ENCODE measurements at places on chromosomes 13 and 19.

DNA sequence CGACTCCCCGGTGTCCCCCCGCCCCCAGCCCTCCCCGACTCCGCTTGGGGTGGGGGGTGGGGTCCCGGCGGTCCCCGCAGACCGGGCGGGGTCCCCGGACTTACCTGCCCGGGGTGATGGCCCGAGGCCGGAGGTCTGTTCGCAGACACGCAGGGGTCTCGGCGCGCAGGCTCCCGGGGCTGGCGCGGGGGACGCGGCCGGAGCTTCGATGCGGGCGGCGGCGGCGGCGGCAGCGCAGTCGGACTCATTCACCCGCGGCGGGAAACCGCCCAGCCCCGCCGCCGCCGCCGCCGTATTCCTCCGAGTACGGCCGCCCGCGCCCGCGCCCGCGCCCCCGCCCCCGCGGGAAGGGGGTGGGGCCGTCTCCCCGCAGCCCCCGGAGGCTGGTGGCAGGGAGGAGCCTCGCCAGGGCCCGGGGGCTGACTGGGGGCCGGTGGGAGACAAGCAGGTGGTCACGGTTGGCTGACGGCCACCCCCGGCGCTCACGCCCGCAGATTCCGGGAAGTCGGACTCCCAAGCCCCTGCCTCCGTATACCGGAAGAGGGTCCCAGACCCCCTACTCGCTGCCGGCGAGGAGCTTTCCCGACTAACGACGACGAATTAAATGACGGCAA, at the start of gene C2CD4C:
C2CD4C (minus strand) TSS at position 246 of the 614 bp plus-strand sequence. CDS start 786 bp downstream, outside the sequence.
- no peak for DNase-seq

DNA sequence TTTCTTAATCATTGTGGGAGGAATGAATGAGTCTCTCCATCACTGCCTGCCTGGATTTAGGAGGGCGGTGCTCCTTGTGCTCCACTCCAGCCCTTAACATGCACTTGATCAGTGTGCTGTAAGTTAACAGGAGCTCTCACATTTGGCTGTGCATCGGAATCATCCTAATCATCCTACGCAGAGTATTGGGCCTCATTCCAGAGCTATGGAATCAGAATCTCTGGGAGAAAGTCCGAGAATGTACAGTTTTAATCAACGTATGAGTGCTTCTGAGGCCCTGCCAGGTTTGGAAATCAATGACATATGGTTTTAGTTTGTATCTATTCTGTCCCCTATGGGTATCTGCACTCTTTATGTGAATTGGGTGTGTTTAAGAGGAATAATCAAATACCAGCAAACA, 34.9 kb upstream of the DCLK1 start:
- no peak for DNase-seq

DNA sequence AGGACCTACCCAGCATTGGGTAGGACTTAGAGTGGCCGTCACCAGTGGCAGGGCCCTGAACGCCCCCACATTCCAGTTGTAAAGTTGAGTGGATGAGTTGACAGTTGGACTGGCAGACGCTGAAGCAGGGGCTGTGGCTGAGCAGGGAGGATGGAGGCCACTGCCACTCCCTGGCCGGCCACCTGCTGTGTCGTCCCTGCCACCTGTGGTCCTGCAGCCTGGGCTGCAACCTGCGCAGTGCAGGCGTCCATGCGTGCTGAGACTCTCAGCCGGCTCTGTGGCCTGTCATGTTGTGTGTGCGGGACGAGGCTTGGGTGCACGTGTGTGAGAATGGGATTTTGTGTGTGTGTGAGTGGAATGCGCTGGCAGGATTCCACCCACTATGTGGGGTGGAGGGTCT, 80.8 kb downstream of the SCGB2B2 start:
- DNase-seq: no peak

- DNase-seq: no peak
Observed at GRCh38 chr19:42402376-42403116, 12.4 kb upstream of the CNFN start.

- no peak for DNase-seq
Observed at GRCh38 chr13:101492251-101492910, 39.9 kb downstream of the ITGBL1 start.

GRCh38 chr19:19062454-19063182, 1.2 kb upstream of the SLC25A42 start:
- DNase-seq: no peak

DNA sequence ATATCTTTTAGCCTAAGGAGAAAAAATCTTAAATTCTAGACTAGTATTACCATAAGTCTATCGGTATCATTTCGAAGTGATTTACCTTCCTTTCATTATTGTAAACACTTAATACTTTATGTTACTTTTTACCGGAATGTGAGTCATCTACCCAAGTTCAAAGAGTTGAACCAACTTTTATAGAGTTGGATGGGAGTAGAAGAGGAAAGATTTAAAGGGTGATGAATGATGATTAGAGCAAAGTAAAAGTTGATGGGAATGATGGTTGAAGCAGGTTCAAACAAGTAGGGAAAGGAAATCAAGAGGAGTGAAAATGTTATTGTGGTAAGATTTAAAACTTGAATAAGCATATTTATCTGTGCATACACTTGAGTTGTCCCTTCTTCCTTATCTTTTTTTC, 11.3 kb upstream of the LPAR6 start:
- no peak for DNase-seq

DNA sequence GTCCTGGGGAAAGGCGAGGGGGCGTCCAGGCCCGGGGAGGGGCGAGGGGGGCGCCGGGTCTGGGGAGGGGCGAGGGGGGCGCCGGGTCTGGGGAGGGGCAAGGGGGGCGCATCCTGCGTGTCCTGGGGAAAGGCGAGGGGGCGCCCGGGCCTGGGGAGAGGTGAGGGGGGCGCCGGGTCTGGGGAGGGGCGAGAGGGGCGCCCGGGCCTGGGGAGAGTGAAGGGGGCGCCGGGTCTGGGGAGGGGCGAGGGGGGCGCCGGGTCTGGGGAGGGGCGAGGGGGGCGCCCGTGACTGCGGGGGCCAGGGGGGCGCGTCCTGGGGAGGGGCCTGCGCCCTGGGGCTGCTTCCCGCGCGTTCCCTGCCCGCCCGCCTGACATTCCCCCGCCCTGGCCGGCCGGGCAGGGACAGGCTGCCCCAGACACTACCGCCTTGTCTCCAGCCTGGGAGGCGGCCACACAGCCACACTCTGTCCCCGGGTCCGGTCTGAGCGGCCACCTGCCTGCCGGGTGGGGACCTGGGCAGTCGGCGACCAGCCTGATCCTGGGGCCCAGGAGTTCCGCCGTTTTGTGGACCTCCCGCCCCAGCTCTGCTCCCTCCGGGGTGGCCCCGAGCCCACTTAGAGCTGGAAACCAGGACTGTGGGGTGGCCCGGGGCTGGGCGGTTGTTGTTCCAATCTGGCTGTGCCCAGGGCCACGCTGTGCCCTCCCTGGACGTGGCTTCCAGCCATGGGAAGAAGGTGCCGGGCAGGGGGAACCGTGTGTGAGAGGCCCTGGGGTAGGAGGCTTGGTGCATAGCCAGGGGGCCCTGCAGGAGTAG, 11.8 kb downstream of the PALM start:
- DNase-seq: no peak

DNA sequence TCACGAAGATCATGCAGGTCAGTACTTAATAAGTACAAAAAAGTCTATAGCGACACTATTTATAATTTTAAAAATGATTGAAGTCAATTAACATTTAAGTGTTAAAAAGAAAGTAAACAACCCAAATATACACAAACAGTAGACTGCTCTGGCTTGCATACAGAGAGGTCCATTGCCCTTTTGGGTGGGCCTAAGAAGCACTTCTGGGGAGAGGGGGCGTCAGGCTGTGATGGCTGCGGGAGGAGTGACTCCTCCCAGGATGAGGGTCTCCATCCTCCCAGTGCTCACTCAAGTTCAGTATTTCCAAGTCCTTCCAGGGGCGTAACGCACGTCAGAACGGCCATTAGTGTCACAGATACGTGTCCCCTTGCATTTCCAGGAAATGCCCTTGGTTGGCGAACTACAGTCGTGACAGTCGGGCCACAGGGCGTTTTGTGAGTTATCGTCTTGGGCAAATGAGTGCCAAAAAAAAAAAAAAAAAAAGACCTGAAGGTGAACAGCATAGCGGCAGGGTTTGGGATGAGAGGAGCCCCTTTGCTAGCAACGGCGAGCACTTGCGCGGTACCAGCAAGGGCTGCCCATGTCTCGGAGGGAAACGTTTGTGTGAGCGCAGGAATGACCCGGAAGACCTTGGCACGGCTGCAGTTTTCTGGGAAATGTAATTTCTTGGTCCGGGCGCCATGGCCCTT, at the start of gene SCGB2B2:
SCGB2B2 (minus strand) TSS at position 463 of the 689 bp plus-strand sequence. CDS start 82,596 bp downstream, outside the sequence.
- no peak for DNase-seq

DNA sequence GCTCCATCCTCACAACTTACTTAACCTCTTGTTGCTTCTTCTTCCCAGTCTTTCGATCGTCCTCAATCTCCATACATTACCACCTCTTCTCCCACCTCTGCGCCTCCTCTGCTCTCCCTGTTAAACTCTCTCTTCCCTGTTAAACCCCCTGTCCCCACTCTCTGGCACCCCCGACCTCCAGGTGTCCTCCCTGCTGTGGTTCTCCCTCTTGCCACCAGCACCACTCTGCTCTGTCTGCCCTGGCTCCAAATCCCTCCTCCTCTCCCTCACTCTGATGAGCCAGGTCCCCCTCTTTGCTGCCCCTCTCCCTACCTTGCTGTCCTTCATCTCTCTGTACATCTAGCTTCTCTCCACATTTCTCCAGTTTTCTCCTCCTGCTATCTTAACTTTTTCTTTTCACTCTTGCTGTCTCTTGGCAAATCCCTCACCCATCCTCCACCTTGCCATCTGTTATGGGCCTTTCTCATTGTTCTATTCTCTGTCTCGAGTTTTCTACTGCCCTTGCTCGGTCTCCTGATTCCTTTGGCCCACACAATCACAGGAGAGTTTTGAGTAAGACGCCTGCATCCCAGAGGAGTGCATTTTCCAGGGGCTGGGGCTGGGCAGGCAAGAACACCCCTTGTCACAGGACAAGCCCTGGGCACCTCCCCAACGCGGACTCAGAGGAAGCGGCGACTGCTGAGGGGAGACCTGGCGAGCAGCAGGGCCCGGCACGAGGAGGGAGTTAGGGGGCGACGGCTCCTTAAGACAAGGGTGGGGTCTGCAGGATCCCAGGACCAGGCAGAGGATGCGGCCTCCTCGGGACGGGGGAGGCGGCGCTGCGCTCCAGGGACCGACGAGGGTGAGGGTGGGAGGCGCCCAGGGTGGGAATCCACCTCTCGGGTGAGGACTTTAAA, 21.4 kb upstream of the ERVV-1 start:
- no peak for DNase-seq

DNA sequence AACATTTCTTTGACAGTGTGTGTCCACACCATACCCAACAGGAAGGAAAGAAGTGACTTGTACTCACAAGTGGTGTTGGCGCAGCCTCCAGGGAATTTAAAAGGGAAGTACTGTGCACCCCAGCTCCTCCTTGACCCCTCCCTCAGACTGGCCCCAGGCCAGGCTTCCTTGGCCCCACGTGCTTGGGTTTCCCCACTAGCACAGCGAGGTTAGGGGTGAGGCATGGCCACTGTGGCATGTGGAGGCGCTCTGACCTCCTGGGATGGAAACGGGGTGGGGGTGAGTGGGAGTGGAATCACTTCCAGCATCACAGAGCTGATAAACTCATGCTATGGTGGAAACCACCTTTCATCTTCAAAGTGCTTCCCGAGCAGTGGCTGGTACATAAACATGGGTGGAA, 168.6 kb downstream of the ZNF536 start:
- DNase-seq: no peak

- DNase-seq: no peak
Observed at GRCh38 chr13:74973935-74974879, 507.8 kb downstream of the TBC1D4 start.

- no peak for DNase-seq
Observed at GRCh38 chr19:34017024-34017423, 155.3 kb upstream of the LSM14A start.
